Hematopoietic multipotent progenitor cell treated with erythropoietin and hydrocortisone succinate and interleukin-3 and kit ligand, for 17 days (in vitro differentiated cells): ENCODE measurements at places on chromosomes 5 and 9.

GRCh38 chr9:84935528-84936117 lies 266.1 kb downstream of the NTRK2 start:
- DNase-seq = no peak

- no peak for DNase-seq
Measured at GRCh38 chr9:120725907-120726306, 11.6 kb upstream of the MEGF9 start.

DNA sequence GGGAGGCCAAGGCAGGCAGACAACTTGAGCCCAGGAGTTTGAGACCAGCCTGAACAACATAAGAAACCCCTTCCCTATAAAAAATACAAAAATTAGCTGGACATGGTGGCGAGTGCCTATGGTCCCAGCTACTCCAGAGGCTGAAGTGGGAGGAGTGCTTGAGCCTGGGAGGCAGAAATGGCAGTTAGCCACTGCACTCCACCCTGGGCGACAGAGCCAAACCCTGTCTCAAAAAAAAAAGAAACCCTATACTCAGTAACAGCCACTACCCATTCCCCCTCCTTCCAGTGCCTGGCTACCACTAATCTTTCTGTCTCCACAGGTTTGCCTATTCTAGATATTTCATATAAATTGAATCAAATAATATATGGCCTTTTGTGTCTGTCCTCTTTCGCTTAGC lies 14.3 kb upstream of the SIL1 start:
- DNase-seq = no peak

- DNase-seq = no peak
Measured at GRCh38 chr5:143213851-143214363, 189.6 kb downstream of the NR3C1 start.

DNA sequence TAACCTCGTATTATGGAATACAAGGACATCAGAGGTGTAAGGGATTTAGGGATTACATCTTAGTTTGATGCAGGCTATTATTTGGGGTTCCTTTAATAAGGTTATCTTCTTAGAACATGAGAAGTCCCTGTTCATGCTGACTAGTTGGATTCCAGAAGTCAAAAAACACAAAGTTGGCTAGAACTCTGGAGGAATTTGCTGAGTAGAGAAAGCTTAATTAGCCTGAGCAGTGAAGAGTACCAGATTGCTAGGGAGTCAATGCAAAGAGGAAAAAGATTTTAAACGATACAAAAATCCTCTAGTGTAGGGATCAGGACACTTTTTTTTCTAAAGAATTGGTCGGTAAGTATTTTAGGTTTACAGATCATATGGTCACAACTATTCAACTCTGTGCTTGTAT lies 1872.5 kb upstream of the C9orf72 start:
- DNase-seq = no peak

DNA sequence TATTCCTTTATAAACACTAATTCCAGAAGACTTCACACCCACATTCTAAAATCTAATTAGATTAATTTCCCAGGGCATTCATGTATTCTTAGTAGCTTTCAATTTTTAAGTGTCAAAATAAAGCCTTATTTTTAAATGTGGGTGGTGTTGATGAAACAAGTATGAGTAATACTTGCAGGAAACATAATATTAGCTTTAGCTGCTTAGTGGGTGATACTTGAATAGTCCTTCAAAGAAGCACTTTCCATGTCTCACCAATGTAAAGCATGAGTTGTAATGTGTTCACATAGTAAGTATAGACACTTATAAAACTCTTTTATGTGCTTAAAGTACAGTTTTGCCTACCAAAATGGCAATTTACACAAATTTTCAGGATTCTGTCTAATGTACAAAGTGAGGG lies 6.9 kb downstream of the FNBP1 start:
- no peak for DNase-seq

- DNase-seq = no peak
Measured at GRCh38 chr5:139797856-139798510, 2.4 kb downstream of the PSD2 start.

- no peak for DNase-seq
Measured at GRCh38 chr5:73759771-73760170, 133.8 kb downstream of the ARHGEF28 start.

- no peak for DNase-seq
Measured at GRCh38 chr9:129347316-129348120, 169.5 kb upstream of the IER5L start.

DNA sequence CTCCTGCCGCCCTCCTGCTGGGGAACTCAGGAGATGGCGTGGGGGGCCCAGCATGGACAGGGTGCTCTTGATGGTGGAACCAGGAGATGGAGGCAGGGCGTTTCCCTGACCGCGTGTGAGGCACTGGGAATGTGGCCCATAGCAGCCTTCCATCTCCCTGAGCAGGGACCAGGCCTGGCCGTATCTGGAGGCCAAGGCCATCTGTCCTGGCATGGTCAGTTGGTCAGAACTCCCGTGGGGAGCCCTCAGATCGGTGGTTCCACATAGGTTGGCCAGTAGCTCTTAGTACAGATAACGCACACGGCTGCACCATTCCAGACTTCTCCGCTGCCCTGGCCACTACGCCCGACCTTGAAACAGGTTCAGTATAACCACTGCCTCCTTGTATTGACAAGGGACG lies 77.6 kb downstream of the KCNT1 start:
- DNase-seq = no peak

GRCh38 chr9:136264441-136265405 lies 19.1 kb upstream of the QSOX2 start:
- no peak for DNase-seq

GRCh38 chr5:144125163-144125726 lies 45.2 kb downstream of the YIPF5 start:
- DNase-seq = no peak

DNA sequence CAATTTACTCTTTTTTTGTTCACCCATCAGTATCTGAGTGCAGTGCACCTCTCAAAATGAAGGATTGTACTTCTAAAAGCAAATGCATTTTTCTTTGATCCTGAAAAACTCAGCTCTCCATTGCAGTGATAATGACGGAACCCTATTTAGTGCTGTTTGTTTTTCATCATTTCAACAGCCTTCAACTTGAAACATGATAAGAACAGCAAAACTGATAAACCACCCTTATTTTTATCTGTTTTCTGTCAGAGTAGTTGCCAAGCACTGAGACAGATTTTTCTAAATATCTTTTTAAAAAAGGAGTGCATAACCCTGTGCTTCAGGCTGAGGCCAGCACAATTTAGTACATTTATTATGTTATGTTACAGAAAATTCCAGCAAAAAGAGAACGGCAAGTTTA lies 549.8 kb upstream of the DMAC1 start:
- no peak for DNase-seq

- no peak for DNase-seq
Measured at GRCh38 chr5:66511491-66511890, 84.7 kb upstream of the MAST4 start.

- DNase-seq = peak; percentile 49
Measured at GRCh38 chr9:134325096-134325812, 1.0 kb upstream of the RXRA start.

GRCh38 chr9:97366476-97366875 lies 45.4 kb upstream of the TDRD7 start:
- no peak for DNase-seq

GRCh38 chr5:36875051-36875789 lies 1.3 kb upstream of the NIPBL start:
- peak; percentile 74 for DNase-seq

GRCh38 chr5:87777877-87778276 lies 365.1 kb upstream of the CCNH start:
- no peak for DNase-seq

DNA sequence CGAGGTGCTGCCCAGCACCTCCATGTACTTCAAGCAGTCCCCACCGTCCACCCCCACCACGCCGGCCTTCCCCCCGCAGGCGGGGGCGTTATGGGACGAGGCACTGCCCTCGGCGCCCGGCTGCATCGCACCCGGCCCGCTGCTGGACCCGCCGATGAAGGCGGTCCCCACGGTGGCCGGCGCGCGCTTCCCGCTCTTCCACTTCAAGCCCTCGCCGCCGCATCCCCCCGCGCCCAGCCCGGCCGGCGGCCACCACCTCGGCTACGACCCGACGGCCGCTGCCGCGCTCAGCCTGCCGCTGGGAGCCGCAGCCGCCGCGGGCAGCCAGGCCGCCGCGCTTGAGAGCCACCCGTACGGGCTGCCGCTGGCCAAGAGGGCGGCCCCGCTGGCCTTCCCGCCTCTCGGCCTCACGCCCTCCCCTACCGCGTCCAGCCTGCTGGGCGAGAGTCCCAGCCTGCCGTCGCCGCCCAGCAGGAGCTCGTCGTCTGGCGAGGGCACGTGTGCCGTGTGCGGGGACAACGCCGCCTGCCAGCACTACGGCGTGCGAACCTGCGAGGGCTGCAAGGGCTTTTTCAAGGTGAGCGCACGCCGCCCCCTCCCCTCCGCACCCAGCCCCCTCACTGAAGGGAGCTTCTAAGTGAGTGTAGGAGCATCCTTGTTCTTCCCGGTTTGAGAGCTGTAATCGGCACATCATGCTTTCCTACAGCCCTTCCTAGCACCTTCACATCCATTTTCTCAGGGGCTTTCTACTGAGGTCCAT lies 6.9 kb downstream of the NR4A3 start:
- DNase-seq = no peak

GRCh38 chr5:72847439-72847838 lies 31.0 kb downstream of the TNPO1 start:
- no peak for DNase-seq

- DNase-seq = no peak
Measured at GRCh38 chr9:706073-706472, 135.4 kb upstream of the DMRT1 start.

GRCh38 chr9:98226957-98227356 lies 28.5 kb downstream of the TBC1D2 start:
- DNase-seq = no peak

- DNase-seq = no peak
Measured at GRCh38 chr9:14960881-14961280, 50.7 kb upstream of the FREM1 start.

DNA sequence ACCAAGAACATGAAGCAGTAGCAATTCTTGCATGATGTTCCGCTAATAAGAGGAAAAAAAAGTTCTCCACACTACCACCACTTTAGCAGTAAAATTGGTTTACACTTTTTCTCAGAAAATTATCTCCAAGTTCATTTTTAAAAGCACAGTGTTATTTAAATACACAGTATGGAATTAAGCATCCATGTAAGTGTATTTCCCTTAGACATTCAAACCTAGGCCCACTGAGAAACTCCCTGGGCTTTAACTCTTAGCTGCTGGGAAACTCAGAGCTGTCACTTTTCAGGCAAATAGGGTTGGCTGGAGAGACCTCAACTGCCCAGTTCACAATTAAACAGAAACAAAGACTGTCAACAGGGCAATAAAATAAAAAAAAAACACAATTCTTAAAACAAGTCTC lies 2.7 kb downstream of the GNAQ start:
- peak; percentile 32 for DNase-seq

DNA sequence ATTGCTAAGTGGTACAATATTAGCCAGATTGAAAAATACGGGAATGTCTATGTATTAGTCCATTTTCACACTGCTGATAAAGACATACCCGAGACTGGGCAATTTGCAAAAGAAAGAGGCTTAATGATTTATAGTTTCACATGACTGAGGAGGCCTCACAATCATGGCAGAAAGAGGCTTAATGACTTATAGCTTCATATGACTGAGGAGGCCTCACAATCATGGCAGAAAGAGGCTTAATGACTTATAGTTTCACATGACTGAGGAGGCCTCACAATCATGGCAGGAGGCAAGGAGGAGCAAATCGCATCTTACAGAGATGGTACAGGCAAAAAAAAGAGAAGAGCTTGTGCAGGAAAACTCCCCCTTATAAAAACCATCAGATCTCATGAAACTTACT lies 32.3 kb upstream of the OLFM1 start:
- DNase-seq = no peak

DNA sequence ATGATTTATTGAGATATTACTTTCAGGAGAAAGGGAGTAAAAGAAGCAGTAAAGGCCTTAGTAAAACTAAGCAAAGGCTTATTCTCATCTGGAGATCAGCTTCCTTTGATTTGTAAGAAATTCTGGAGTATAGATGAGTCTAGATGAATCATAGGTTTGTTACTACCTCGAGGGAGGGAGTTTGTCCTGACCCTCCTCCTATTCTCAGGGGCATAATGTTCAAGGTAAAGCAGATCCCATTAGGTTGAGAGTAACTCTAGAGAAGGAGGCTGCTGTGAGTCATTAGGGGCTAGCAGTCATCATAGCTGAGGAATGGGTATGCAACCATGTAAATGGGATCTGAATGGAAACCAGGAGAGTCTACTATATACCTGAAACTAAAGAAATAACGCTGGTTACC lies 155.5 kb upstream of the MOCS2 start:
- no peak for DNase-seq

DNA sequence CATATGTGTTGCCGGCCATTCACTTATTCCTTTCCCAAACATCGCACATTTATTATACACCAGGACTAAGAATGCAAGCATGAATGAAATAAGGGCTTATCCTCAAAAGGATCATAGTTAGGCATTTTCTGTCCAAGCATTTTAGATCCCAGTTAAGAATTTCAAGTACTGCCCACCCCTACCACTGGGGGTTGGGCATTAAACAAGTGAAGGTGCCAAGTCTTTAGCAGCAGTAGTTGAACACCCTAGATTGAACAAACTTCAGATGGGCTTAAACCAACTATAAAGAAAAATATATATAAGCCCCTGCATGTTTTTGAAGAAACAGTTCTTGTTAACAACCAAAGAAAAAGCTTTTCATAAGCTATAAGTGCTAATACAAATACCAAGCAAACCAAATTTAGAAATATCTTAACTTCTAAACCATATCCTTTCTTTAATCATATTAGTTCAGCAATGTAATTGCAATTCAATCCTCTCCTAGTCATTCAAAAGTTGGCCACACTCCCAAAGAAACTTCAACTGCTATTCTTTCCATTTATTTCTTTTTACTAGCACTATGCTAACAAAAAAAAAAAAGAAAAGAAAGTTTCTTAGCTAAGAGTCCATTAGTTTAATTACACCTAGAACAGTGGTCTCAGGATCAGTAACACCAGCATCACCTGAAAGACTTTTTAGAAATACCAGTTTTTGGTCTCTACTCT lies 149.8 kb downstream of the MLLT3 start:
- no peak for DNase-seq

GRCh38 chr5:58069846-58070245 lies 390.0 kb downstream of the PLK2 start:
- DNase-seq = no peak

- no peak for DNase-seq
Measured at GRCh38 chr9:129270903-129271431, 92.9 kb upstream of the IER5L start.

DNA sequence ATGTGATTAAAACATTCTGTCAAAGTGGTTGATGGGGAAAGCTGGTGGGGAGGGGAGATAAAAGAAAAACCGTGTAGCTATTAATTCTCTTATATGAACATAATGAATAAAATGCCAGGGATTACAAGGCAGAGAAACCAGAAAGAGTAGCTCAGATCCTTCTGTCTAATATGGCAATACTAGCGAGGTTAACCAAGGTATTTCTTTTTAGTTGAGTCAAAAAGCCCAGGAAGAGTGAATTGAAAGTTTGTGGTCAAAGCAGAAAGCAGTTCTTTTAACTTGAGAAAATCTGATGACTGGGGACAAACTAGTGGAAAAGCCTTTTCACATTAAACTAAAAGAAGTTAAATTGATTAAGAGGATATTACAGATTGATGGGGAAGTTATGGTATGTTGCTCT lies 76.0 kb downstream of the ERBIN start:
- no peak for DNase-seq
